Renal pelvis (tissue), 12 donors: ENCODE measurements at places on chromosomes 6 and 20. TPM values are rescaled to one million over a fixed set of nuclear protein-coding genes. Genes with fewer than 3 reads are reported as not detected.

The ECT2L gene
- 0.21 TPM for polyA plus RNA-seq

The SCRT2 gene
- polyA plus RNA-seq, result 0.07 TPM

The OSER1 gene
- polyA plus RNA-seq, result 55.7 TPM

The LY6G6C gene
- polyA plus RNA-seq, result 0.89 TPM

The LRP11 gene
- 35.2 TPM for polyA plus RNA-seq

The CABLES2 gene
- 10.1 TPM for polyA plus RNA-seq

The TMC2 gene
- 0.23 TPM for polyA plus RNA-seq

The PNPLA1 gene
- polyA plus RNA-seq, result 2.5 TPM

The PSORS1C2 gene
- polyA plus RNA-seq, result not detected

The CST5 gene
- polyA plus RNA-seq, result 0.84 TPM

The NUP43 gene
- polyA plus RNA-seq, result 46.5 TPM

The XKR7 gene
- 0.25 TPM for polyA plus RNA-seq

- no peak for DNase-seq
Observed at GRCh38 chr6:144895313-144896278, 610.5 kb downstream of the UTRN start.

GRCh38 chr6:33458676-33459075 is 4.3 kb downstream of the ZBTB9 start:
- DNase-seq, result no peak

DNA sequence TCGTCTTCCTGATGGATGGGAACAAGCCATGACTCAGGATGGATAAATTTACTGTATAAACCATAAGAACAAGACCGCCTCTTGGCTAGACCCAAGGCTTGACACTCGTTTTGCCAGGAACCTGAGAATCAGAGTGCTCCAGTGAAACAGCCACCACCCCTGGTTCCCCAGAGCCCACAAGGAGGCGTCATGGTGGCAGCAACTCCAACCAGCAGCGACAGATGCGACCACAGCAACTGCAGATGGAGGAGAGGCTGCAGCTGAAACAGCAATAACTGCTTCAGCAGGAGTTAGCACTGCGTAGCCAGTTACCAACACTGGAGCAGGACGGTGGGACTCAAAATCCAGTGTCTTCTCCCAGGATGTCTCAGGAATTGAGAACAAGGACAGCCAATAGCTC is 100.9 kb upstream of the SAMD5 start:
- DNase-seq, result no peak

DNA sequence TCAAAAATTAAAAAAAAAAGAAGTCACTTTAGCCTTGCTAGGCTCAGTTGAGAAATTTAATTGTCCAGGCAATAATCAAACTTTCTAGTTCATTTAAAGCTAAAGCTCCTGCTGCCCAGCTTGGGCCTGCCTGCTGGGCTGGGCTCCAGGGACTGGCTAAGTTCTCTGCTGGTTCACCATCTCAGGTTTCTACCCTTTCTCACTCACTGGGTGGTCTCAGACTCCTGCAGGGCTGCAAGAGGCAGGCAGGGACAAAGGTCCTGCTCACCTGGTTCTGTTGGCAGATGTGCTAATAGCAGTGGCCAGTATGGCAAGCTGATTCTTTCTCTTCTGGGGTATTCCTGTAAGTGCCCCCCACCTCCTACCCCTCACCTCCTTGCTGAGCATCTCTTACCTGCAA is 21.2 kb upstream of the RTF2 start:
- no peak for DNase-seq

GRCh38 chr20:15922556-15922955 is 650.7 kb downstream of the KIF16B start:
- no peak for DNase-seq

- peak; percentile 52 for DNase-seq
Observed at GRCh38 chr6:20661721-20662120, 127.5 kb downstream of the CDKAL1 start.

DNA sequence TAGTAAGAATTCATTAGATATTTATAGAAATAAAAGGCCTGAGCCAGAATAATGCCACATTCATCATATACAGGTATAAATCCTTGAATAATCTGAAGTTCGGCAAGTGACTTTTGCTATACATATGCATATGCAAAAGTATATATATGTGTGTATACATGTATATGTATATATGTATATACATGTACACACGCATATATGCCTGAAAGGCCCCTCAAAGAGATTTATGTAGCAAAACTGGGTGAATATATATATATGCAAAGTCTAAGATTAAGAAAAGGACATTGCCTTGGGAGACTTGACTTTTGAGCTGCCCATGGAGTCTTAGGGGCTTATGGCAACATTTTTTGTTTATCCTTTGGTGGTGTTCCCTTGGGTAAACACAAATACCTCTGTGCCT is 231.4 kb downstream of the BMP2 start:
- DNase-seq, result no peak

- no peak for DNase-seq
Observed at GRCh38 chr20:42046371-42047085, 428.4 kb upstream of the CHD6 start.

- DNase-seq, result no peak
Observed at GRCh38 chr20:34843421-34843820, 18.0 kb upstream of the NCOA6 start.

DNA sequence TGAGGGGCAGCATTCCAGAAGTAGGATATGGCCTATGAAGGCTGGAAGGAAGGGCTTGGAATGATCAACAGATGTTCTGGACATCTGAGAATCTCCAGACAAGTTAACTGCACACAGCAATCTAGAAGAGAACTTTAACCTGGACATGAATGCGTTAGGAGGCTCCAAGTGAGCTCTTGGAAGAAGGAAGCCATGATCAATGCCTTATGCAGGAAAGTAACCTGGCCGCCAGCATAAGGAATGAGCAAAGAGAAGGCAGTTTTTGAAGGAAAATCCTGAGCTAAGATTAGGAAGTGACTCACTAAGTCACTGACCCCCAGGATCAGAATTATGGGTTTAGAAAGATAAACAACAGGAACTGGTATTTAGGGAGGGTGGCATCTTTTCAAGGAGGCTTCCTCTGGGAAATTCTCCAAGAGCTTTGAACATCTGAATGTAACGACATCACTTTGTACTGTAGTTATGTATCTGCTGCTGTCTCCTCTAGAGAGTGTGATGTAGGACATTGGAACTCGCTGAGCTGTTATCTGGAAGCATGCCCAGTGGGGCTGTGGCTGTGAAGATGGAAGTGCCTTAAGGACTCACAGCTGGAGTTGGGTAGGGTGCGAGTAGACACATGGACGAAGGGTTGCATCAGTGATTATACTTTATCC is 236.8 kb downstream of the PACRG start:
- no peak for DNase-seq

GRCh38 chr20:25987073-25987927 is 290.6 kb upstream of the ZNF337 start:
- DNase-seq, result peak; percentile 57

- DNase-seq, result no peak
Observed at GRCh38 chr6:170086639-170087420, 204.0 kb downstream of the DLL1 start.

GRCh38 chr6:67393356-67393755 is 1241.7 kb upstream of the ADGRB3 start:
- DNase-seq, result no peak

DNA sequence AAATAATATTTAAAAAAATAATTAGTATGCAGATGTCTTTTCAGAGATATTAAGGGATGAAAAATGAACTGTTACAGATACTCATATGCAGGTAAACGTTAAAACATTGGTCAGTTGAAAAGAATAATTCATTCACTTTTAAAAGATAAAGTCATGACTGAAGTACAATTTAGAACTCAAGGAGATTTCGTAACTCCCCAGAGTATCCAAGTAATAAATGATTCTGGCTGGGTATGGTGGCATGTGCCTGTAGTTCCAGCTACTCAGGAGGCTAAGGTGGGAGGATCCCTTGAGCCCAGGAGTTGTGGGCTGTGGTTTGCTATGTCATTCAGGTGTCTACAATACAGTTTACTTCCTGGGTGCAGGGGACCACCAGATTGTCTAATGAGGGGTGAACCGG is 122.3 kb upstream of the TMEM181 start:
- DNase-seq, result no peak

GRCh38 chr20:11965602-11966001 is 47.9 kb downstream of the BTBD3 start:
- no peak for DNase-seq

DNA sequence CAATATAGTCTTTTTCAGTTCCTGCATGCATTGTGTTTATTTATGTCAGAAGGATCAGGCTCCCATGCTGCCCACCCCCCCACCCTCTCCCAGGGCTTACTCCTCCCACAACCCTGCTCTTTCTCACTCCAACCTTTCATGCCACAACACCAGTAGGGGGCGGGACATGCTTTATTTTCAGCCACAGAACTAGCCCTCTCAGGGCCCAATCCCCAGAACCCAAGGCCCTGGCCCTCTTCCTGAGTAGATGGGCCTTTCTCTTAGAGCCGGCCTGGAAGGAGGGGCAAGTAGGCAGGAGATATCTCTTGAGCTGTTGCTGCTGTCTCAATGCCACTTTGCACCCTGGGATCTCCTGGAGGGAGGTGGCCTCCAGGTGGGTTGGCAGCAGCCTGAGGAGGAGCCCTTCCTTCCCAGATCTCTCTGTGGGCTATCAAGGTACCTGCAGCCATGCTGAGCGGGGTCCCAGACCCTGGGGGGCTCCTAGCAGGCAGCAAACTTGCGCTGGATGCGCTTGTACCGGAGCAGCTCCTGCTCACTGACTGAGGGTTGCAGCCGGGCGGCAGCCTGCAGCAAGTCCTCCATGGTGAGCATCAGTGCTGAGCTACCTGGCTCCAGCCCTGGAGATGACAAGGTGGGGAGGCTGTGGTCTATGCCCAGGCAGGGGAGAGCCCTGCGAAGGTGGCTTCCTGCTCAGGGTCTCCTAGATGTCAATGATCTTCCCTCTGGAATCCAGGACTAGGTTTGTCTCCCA is 3.5 kb downstream of the GNMT start:
- no peak for DNase-seq

GRCh38 chr6:46420921-46421638 is 70.2 kb downstream of the RCAN2 start:
- no peak for DNase-seq

DNA sequence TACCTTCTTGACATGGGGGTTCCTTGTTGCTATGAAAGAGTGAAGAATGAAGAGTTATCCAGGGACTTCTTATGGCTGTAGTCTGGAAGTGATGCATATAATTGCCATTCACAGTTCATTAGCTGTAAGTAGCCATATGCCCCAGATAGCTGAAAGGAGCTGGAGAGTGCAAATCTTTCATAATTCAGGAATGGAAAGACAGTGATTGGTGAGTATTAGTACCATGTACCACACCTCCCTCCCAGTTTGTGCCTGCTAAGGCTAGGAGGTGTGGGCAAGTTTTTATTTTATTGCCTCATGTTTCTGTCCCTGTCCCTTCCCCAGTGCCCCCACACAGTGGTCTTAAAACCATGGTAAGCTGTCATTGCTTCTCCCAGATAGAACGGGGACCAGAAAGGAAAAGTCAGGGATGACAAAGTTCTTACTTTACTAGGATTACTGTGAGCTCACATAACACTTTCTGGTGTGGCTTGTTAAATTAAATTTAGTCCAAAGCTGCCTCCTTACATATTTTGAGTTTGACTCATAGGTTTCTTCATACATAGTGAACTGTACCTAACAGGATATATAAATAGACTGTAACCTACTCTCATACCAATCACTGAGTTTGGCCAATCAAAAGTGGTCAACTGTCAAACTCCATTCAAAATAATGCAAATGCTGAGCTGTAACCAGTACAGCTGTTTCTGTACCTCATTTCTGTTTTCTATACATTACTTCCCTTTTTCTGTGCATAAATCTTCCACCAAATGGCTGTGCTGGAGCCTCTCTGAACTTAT is 119.4 kb downstream of the RFPL4B start:
- no peak for DNase-seq

DNA sequence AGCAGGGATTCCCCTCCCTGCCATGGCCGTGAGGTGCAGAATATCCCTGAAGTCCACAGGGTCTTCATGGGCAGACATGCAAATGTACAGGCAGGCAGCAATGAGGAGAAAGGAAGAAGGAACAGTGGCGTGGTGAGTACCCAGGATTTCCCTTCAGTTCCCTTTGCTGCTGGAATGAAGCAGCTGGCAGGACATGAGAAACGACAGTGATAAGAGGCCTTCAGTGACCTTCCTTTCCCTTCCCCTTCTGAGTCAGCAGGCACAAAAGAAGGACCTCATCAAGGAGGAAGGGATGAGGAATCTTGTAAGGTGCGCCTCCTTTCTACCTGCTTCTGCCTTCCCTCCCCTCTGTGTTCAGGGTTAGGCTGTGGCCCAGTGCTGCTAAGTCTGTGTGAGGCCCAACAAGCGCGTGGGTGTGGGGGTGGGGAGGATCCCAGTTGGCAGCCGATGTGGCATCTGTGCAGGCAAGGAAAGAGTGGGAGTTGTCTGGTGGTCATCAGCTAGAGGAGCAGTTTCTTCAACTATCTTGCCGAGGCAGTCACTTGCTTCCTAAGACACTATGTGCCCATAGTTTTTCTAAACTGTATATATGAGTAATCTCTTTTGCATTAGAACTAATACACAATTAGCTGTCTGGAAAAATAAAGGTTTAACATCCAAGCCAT is 29.5 kb upstream of the FBXO9 start:
- no peak for DNase-seq

DNA sequence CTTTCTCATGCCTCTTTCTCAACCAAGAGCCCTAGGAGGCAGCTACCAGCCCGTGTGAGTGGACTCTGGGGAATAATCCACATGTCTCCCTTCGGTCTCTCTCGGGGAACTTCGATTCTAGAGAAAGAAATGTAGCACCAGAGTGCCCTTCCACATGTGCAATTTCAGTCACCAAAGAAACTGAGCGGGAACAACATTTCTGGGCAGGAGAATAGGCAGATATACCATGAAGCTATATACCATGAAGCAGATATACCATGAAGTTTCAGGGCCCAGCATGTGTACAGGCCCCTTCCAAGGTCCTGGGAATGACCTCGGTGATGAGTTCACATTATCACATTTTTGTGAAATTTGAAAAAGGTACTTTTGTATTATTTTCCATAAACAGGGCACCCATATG is 60.8 kb downstream of the PDE10A start:
- no peak for DNase-seq

DNA sequence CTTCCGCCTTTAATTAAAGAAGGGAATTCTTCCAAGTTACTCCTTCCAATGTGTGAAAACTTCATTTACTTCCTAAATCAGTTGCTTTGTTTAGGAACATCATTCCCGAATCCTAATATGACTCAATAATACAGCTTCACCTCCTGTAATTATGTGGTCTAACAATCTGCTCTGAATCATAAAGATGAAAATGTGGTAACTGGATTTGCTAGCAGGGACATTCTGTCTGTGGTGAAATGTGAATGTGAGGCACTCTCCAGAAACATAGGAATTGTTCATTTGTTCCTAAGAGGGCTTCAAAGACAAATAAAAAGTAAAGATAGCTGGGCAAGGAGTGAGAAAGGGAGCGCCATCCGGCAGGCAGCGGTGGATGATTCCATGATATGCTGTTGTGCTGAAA is 678.1 kb downstream of the KIF16B start:
- DNase-seq, result no peak

GRCh38 chr6:89895276-89895874 is 1.1 kb downstream of the GJA10 start:
- peak; percentile 84 for DNase-seq

GRCh38 chr20:46713957-46714834 is 4.7 kb downstream of the SLC2A10 start:
- DNase-seq, result no peak

- no peak for DNase-seq
Observed at GRCh38 chr6:164098857-164099267, 684.3 kb downstream of the QKI start.

- DNase-seq, result no peak
Observed at GRCh38 chr6:14072084-14072483, 45.5 kb upstream of the CD83 start.

- no peak for DNase-seq
Observed at GRCh38 chr20:59322585-59323454, 22.4 kb downstream of the EDN3 start.

GRCh38 chr20:36116807-36117441 is 37.6 kb upstream of the EPB41L1 start:
- no peak for DNase-seq
